CD4-positive, alpha-beta T cell (primary cell): ENCODE measurements at places on chromosomes 7 and 10.

DNA sequence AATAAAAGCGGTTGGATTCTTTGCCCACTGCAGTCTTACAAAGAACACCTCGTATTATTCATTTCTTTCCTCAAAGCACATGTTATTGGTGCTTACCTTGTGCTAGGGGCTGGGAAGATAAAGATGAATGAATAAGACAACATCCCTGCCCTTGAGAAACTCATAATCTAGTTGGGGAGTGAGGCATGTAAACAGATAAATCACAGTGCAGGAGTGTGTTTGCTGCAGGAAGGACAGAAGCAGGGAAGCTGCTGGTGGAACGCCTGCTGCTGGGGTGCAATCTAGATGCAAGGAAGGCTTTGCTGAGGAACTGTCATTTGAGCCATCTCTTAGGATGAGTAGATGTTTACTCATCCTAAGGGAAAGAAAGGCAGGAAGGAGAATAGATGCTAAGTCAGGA, 135.6 kb downstream of the TMEM178B start:
- DNase-seq: no peak

DNA sequence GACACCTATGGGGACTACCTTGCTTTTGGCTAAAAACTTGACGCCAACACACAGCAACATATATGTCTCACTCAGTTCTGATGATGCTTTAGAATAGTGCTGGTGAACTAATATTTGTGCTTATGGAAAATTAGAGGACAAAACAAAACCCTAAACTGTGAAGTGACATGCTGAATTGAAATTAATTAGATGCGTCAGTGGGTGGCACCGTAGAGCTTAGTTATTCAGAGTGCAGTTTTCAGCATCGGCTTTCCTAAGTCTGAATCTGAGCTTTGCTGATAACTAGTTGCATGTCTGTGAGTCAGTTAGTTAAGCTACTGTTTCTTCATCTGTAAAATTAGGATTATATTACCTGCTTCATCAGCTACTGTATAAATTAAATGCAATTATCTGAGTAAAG, 245.0 kb upstream of the SORCS1 start:
- no peak for DNase-seq

GRCh38 chr7:97117035-97117371, 495 bp upstream of the SDHAF3 start:
- no peak for DNase-seq

GRCh38 chr7:111933609-111934008, 272.6 kb downstream of the DOCK4 start:
- no peak for DNase-seq

DNA sequence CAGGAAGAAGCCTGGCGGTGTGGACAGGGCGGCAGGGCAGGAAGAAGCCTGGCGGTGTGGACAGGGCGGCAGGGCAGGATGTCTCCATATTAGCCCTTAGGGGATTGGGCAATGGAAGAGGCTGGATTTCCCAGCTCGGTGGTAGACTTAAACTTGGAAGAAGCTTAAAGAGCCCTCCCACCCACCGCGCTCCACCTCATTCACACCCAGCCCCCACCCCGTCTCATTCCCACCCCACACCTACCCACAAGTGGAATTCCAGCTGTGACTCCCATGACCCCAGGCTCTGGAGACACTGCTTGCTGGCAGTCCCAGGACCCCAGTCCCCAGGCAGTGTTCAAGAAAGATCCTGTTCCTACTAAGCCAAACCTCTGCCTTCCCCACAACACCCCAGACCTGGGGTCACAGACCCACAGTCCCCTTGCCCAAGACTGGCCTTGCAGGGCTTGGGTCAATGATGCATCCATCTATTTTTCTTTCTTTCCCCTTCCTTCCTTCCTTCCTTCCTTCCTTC, 34.0 kb downstream of the SPDYE6 start:
- no peak for DNase-seq

- DNase-seq: no peak
These were observed 162.2 kb downstream of the IMMP2L start for GRCh38 chr7:111400088-111400487.

GRCh38 chr7:2993868-2994267, 49.8 kb downstream of the CARD11 start:
- no peak for DNase-seq
